ENCODE measurements at places on chromosomes 5 and 9. TPM values are rescaled to one million over a fixed set of nuclear protein-coding genes. Genes with fewer than 3 reads are reported as not detected.

SLC36A3 gene
- not detected for total RNA-seq

LRRC70 gene
- total RNA-seq, result 0.13 TPM

FIBCD1 gene
- 25.1 TPM for total RNA-seq

KIF4B gene
- total RNA-seq, result 0.02 TPM
